ENCODE measurements at places on chromosomes 13 and 19.

GRCh38 chr19:47729468-47729798 is 15.9 kb upstream of the NOP53 start:
- DNase-seq, result no peak

DNA sequence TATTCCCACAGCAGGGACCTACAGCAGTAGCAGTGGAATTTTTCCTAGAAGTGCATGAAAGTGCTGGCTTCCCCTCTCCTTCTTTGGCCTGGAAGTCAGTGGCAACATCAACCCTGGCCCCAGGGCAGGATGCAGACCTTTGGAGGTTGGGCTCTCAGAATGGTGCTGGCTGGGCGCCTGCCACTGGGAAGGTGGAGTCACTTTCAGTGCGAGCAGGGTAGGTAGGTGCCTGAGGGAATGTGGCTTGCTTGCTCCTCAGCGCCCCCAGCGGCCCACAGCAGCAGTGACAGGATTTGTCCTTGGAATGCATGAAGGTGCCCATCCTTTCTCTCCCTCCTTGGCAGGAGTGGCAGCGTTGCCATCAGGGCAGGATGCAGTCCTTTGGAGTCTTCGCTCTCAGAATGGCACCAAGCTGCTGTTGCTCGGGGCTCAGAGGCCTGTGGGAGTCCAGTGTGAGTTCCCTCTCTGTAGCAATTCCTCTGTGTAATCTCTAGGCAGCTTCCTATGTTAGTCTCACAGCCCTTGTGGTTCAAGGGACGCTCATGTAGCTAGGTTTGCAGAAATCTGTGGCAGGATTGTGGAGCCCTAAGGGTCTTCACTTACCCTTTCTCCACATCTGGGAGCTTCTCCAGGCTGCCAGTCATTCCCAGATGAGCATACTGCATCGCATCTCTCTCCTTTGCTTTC is 354.4 kb upstream of the DACH1 start:
- no peak for DNase-seq

- no peak for DNase-seq
These were observed 33.3 kb upstream of the SCEL start for GRCh38 chr13:77502104-77502720.

GRCh38 chr13:97434397-97435201 is 630 bp downstream of the RAP2A start:
- DNase-seq, result peak; percentile 16

DNA sequence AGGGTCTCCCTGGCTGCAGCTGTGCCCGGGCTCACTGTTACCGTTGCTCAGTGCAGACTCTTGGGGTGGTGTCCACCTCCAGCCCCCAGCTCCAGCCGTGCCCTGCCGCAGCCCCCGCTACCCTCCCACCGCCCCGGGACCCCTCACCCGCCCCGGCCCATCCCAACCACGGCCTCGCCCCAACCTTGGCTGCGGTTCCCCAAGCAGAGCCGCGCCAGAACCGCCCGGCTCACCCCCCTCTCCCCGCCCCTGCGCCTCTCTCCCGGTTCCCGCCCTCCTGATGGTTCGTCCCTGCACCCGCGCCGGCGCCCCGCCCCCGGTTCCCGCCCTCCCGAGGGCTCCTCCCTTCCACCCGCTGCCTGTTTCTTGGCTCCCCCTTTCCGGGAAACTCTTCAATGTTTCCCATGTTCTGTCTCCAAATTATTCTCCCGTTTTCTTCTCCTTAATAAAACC is 40.3 kb downstream of the ANKRD10 start:
- no peak for DNase-seq

DNA sequence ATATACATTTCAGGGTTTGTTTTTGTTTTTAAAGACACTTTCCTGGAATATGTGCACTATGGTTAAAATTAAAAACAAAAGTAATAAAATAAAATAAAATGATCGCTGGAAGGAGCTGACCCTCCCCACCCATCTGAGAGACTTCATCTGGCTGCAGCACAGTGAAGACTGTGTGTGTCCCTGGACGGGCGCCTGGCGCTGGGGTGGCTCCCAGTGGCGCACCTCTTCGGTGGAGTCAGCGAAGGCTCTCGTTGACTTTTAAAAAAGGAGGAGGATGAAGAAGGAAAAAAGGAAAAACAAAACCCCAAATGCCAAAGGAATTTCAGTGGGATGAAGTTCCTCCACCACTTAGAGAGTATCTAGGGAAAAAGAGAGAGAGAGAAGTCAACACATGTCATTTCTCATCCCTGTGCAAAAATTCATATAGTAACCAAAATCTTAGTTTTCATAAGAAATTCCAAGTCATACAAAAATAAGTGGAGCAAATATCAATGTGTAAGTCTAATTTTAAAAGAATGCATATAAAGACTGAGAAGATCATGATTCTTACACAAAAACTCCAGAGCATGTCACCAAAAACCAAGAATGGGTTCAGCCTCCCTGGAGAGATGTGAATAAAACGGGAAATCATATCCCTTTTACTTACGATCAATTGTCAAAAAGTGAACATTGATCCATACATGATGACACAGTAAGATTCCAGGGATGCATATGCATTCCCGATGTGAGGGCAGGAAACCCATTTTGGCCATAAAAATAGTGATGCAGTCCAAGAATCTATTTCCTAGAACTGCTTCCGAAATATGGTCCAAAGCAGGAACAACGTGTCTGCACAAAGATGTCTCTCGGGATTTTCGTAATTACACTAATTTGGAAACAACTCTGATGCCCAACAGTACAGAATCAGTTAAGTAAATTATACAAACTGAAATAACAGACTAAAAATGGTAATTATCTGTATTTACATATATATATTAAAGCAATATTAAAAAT is 123.8 kb downstream of the STK24 start:
- no peak for DNase-seq
